ENCODE measurements at places on chromosomes 1 and 21.

- DNase-seq = no peak
Observed at GRCh38 chr1:218341325-218341724, 3.8 kb upstream of the TGFB2 start.

DNA sequence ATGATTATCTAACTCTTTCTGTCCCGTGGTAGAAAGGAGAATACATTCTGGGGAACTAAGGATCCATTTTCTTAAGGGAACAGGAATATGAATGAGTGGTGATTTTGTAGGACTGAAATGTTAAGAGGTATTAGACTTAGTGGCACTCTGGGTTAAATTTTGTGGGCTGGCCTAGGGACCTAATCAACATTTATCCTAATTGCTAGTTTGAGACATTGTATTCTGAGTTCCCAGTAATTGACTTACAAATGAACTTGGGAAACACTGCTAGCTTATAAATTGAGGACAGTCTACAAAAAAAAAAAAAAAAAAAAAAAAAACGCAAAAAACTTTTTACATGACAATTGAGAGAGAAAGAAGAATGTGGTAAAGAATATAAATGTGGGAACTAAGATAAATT lies 136.6 kb upstream of the ZP4 start:
- no peak for DNase-seq

DNA sequence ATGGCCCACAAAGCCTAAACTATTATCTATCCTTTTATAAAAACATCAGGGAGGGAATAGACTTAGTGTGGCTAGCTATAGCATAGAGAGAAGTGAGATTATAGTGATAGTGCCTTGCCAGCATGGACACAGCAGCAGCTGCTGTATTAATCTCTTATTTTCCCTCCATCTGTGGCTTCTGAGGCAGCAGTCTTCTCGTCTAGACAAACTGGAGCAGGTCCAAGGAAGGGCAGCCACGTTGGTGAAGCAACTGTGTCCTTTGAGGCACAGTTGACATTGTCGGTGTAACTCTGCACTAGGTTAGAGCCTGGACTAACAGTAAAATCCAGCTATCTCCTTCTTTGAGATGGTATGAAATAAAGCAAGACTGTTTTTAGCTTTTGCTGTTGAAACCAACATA lies 131.3 kb downstream of the CACHD1 start:
- no peak for DNase-seq

DNA sequence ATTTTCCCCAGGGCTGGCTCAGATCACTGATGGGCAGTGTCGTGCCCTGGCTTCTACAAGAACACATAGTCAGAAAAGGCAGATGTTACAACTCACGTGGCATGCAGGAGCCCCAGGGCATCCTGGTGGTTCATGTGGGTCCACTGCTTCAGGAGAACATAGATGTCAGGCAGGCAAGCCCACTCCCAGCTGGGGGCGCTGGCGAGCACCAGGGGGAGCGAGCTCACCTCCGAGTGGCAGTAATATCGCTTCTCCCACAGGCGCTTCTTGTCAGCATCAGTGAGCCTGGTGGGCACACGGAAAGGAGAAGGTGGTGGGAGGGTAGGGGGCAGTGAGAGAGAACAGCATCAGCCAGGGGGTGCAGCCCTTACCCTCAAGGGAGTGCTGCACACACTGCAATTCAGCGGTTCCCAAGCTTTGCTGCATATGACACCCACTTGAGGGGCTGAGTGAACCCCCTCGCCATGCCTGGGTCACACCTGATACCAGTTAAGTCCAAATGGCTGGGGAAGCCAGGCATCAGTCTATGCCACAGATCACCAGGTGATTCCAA lies 34.3 kb upstream of the PPP1R15B start:
- no peak for DNase-seq

Data from epithelial cell of proximal tubule (primary cell).